ENCODE measurements at places on chromosomes 3 and 15.

- DNase-seq, result no peak
These were observed 1.1 kb downstream of the NFKBIZ start for GRCh38 chr3:101850246-101851051.

DNA sequence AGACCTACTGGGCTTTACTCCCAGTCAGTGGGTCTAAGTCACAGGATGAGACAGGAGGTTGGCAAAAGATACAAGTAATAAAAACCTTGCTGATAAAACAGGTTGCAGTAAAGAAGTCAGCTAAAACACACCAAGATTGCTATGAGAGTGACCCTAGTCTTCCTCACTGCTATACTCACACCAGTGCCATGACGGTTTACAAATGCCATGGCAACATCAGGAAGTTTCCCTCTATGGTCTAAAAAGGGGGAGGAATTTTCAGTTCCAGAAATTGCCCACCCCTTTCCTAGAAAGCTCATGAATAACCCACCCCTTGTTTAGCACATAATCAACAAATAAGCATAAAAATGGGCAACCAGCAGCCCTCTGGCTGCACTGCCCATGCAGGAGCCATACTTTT lies 966.7 kb upstream of the ROBO1 start:
- no peak for DNase-seq

DNA sequence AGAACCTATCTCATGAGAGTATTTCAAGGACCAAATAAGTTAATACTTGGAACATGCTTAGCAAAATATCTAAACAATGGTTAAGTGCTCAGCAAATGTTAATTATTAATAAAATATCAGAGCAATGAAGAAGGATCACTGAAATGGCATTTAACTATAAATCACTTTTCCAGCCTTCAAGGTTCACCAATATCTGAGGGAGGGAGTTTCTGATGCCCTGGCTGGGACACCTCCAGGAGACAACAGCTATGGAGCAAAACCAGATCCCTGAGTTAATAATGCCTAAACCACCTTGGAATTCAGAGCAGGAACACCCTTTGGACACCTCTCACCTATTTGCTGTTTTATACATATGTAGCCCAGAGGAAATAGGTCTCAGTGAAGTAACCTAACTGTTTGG lies 6.4 kb upstream of the FAM174B start:
- no peak for DNase-seq

DNA sequence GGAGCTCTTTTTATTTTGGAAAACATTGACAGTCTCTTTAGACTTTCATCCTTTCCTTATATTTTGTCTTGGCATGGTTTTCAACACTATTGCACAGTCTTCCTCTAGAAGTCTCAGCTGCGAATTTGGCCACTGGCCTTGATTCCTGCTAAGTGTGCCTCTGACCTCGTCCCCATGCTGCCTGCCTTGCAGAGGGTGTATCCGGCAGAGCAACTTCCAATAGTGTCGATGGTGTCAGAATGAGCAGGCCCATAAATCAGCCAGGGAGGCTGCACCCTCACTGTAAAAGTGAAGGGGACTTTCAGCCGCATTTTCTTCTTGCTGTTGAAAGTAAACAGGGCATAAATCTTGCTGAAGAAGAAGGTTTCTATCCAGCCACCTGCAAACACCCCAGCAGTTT lies 336.7 kb upstream of the TRIM42 start:
- no peak for DNase-seq

DNA sequence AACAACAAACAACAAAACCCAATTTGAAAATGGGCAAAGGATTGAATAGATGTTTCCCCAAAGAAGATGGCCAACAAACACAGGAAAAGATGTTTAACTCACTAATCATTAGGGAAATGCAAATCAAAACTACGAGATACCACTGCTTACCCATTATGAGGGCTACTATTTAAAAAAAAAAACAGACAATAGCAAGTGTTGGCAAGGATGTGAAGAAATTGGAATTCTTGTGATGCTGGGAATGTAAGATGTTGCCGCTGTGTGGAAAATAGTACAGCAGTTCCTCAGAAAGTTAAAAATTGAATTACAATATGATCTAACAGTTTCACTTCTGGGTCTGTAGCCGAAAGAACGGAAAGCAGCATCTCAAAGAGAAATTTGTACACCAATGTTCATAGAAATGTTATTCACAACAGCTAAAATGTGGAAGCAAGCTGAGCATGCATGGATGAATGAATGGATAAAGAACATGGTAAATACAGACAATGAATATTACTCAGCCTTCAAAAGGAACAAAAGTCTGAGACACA lies 121.9 kb downstream of the CHSY1 start:
- DNase-seq, result no peak

DNA sequence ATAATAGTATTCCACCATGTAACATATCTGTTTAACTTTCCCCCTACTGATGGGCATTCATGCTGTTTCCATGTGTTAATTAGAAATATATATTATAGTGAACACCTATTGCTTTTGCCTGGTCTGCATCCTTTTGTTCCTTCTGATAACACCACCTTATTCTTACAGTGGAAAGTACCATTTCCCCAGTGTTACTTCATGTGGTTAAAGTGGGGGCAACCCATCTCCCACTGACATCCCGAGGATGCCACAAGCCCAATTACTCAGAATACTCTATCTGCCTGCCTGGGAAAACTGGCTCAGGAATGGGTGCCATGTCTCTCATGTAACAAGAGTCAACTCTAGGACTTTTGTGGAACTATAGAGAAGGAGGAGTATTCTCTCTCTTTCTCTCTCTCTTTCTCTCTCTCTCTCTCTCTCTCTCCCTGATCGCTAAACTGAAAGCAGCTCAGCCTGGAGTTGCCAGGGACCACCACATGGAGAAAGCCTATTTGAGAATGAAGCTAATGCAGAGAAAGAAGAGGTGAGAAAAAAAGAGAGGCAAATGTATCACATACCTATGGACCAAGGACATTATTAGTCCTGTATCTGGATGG lies 66.4 kb upstream of the PPIB start:
- no peak for DNase-seq

DNA sequence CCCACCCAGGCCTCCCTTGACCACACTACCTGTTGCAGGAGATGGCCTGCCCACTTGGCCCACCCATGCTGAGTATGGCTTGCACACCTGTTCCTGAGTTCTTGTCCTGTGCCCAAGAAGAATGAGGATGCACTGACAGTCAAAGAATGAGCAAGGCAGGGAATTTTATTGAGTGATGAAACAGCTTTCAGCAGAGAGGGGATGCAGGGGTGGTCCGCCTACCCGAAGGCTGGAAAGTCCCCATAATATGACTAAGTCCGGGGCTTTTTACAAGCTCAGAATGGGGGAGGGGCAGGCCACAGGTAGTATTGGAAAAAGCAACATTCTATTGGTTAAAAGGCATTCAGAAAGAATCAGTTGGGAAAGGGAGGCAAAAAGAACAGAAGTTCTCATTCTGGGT lies 29.9 kb upstream of the RNU6-1 start:
- DNase-seq, result no peak

- DNase-seq, result no peak
These were observed 151.0 kb downstream of the FAM43A start for GRCh38 chr3:194836661-194837060.

DNA sequence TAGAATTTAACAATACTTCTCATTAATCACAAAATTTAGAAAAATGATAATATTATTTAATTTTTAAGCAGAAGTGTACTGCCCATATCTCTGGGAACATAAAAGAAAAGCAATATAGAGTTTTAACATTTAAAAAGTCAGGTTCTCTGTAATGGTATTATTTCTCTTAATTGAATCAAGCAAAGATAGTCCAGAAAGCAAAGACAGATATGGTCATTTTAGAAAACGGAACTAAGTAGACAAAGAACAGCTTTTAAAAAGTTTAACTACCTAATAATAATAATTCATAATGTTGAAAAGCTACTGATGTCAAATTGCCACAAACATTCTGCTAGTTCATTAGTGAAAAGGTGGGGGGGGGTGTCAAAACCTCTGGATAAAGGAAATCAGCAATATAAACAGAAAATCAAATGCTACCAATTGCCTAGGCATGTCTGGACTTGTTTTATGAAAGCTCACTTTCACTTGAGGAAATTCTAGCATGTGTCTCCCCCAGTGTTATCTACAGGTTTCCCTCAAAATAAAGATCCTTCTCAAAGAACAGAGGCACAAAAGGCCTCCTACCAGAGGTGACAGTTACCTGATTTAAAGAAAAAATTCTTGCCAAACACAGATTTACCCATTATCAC lies 1.7 kb downstream of the ZMAT3 start:
- no peak for DNase-seq

- DNase-seq, result no peak
These were observed 288.7 kb downstream of the WDR72 start for GRCh38 chr15:53470743-53471142.

DNA sequence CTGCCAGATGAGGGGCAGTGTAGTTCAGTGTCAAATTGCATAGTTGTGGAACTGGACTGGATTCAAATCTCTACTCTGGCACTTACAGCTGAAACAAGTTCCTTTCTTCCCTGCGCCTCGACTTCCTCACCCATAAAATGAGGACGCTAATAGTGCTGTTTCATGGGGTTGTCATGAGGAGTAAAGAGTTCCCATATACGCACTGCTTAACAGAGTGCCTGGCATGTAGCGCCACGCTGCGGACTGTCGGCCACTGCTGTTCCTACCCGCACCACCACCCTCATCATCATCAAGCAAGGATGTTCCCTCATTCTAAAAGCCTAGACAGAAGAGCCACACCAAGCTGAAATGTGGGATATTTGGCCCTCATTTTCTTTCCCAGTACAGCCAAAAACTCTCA lies 91.9 kb downstream of the CHDH start:
- no peak for DNase-seq

DNA sequence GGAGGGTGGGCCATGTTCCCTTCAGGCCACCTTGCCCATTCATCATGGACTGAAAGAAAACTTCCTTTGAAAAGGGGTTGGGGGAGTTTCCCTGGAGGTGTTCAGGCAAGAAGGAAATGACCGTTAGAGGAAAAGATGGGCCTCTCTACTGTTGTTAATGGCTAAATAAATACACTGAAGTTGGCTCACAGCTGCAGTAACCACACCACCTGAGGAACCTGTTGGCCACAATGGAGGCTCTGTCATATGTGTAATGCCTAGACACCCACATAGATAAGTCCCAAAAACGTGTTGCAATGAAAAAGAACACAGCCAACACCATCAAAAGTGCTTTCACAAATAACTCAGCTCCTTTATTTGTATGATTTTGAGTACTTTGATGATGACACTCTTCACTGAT lies 38.2 kb upstream of the FAM3D start:
- DNase-seq, result no peak
